Urinary bladder (tissue), 4 donors: ENCODE measurements at places on chromosomes 13 and 19. TPM values are rescaled to one million over a fixed set of nuclear protein-coding genes. Genes with fewer than 3 reads are reported as not detected.

The ZNF829 gene
- 9.8 TPM for total RNA-seq

The NFIX gene
- total RNA-seq, result 83.5 TPM

The VAV1 gene
- 4.4 TPM for total RNA-seq

The C1QTNF9 gene
- total RNA-seq, result 1.3 TPM

GRCh38 chr13:66323745-66324347, 906.3 kb downstream of the PCDH9 start:
- DNase-seq, result no peak

GRCh38 chr19:33590224-33590623, 31.5 kb upstream of the CHST8 start:
- no peak for DNase-seq

GRCh38 chr13:96091164-96092117, 1.5 kb downstream of the HS6ST3 start:
- no peak for DNase-seq

DNA sequence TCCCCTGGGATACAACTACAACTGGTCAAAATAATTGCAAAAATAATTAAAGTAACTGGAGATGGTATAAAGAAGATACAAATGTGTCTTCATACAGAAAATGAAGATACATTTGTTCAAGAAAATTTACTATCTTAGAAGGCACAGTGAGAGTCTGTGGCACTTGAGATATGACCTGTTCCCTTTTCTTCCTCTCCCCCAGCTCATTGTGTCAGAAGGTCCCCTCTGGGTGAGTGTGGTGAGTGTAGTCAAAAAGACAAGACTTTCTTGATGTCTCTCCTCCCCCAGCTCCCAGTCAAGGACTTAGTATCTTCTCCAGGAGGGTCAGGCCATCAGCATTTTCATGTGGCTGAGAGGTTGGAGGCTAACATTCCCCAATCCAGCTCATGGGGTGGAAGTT, 51.7 kb downstream of the EDNRB start:
- no peak for DNase-seq

DNA sequence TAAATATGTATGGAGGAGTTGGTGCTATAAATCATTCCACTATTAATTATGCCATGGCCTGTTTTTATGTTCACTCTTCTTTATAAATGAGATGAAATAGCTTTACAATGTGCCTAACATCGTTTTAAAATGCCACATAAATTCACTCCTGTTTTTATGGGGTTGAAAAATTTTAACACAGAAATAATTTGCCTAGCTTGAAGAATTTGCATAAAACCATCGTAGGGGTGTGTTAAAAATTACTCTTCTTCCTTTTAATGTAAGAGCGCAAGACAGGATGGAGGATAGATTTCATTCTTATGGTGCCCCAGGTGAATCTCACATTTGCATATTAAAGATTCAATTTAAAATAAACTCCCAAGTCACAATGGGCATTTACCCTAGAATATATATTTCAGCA, 447.8 kb downstream of the OXGR1 start:
- DNase-seq, result no peak

- no peak for DNase-seq
Observed at GRCh38 chr13:86591862-86592261, 792.6 kb upstream of the SLITRK6 start.

GRCh38 chr13:65881561-65882155, 1348.5 kb downstream of the PCDH9 start:
- DNase-seq, result no peak
